ENCODE measurements at places on chromosomes 13 and 19.

DNA sequence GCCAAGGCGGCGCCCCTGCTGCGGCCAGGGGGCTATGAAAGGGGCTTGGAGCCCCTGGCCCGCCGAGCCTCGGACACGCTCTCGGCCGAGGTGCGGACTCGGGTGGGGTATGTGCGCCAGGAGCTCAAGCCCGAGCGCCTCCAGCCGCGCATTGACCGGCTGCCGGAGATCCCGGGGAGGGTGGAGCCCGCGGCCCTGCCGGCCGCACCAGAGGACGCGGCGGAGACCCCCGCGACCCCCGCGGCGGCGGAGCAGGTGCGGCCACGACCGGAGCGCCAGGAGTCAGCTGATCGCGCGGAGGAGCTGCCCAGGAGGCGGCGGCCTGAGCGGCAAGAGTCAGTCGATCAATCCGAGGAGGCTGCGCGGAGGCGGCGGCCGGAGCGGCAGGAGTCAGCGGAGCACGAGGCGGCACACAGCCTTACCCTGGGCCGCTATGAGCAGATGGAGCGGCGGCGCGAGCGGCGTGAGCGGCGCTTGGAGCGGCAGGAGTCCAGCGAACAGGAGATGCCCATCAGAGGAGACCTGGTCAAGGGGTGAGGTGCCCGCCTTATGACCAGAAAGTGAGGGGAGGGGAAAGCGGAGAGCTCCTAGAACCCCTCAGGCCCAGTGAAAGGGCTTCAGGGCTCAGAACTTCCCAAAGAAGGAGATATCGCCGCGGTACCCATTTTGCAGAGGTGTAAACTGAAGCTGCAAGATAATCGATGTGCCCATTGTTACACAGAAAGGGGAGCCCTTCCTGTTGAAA, 8.8 kb upstream of the SHKBP1 start:
- DNase-seq = peak; percentile 63
- no peak overlapping the region for H3K27ac ChIP-seq
- H3K36me3 ChIP-seq = no peaks in the 10 kb centered on the region
- peak overlapping the region; percentile 45 for H3K4me3 ChIP-seq
- no peaks in the 10 kb centered on the region for H3K4me1 ChIP-seq
- peaks cover 75% of the 10 kb centered on the region for H3K27me3 ChIP-seq

DNA sequence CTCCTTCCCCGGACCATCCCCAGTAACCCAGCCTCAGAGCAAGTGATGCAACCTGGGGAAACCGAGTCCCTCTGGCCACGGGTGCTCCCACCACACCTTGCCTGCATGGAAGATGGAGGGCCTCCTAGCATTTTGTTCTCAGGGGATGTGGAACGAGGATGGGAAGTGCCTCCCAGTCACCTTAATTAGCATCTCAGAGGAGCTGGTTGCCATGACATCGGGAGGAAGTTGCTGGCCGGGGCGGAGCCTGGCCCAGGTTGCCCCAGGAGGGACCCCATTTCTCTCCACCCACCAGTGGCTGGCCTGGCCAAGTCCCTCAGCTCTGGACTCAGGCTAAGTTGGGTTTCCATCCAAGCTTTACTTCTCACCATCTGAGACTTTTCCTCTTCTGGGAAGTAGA, 24.1 kb upstream of the PTPRS start:
- H3K27me3 ChIP-seq = peaks cover 22% of the 10 kb centered on the region
- no peak overlapping the region for H3K4me3 ChIP-seq
- peaks cover 5% of the 10 kb centered on the region for H3K4me1 ChIP-seq
- H3K27ac ChIP-seq = no peak overlapping the region
- peak; percentile 57 for DNase-seq
- no peaks in the 10 kb centered on the region for H3K36me3 ChIP-seq

- no peaks in the 10 kb centered on the region for H3K36me3 ChIP-seq
- H3K27ac ChIP-seq = no peak overlapping the region
- no peak overlapping the region for H3K4me3 ChIP-seq
- H3K4me1 ChIP-seq = peaks cover 7% of the 10 kb centered on the region
- DNase-seq = no peak
- peaks cover 29% of the 10 kb centered on the region for H3K27me3 ChIP-seq
These were observed 135.2 kb downstream of the USP12 start for GRCh38 chr13:27036236-27036981.

GRCh38 chr13:73107970-73108369, 49.2 kb downstream of the KLF5 start:
- no peak overlapping the region for H3K4me3 ChIP-seq
- no peak overlapping the region for H3K27ac ChIP-seq
- no peaks in the 10 kb centered on the region for H3K36me3 ChIP-seq
- H3K27me3 ChIP-seq = no peaks in the 10 kb centered on the region

DNA sequence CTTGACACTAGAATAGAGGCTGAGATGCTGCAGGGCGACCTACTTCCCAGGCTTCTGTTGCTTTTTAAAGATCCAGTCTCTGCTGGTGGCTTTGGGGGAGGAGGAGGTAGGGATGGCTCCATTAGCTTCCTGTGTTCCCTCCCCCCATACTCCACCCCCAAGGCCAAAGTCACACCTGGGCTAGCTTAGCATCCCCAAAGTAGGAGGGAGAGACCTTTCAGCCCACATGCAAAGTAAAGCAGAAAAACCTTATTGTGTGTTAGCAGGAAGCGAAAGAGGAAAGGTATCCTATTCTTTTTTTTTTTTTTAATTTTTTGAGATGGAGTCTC, 3.2 kb upstream of the TNPO2 start:
- H3K27ac ChIP-seq = no peak overlapping the region
- H3K4me3 ChIP-seq = no peak overlapping the region

Data from neural progenitor cell (in vitro differentiated cells).